Motor neuron (in vitro differentiated cells): ENCODE measurements at places on chromosomes 1 and 21. TPM values are rescaled to one million over a fixed set of nuclear protein-coding genes. Genes with fewer than 3 reads are reported as not detected.

DNA sequence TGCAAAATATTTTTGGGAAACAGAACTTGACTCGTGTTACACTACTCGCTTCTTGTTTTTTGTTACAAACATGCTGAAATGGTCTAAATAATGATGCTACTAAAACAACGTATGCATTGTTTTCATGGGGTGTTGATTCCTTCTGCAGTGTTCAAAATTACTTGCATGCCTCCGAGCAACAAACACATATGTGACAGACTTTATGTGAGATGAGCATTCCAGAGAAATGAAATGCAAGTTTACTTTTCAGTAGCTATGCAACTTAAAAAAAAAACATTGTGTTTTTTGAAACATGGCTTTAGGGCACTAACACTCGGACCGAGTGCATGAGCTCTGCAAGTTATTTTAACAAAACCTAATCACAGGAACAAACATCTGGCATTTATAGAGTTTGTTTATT lies 84.8 kb downstream of the CAMTA1 start:
- ATAC-seq, result no peak

DNA sequence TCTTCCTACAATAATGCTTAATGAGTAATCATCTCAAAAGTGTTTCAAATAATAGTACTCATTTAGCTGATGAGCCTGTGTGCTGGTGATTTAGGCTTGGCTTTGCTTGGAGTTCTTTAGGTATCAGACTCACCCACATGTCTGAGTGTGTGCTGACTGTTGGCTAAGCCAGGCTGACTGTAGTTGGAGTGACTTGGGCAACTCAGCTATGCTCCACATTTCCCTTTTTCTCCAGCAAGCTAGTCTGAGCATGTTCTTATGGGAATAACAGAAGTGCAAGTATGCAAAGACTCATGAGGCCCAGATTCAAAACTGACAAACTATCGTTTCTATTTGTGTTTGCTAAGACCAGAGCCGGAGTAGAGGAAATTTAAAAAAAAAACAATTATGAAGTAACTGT lies 99.0 kb upstream of the ADGRL4 start:
- ATAC-seq, result peak; percentile 69

- no peak for ATAC-seq
These were observed 11.4 kb downstream of the CLCA2 start for GRCh38 chr1:86435327-86435726.

DNA sequence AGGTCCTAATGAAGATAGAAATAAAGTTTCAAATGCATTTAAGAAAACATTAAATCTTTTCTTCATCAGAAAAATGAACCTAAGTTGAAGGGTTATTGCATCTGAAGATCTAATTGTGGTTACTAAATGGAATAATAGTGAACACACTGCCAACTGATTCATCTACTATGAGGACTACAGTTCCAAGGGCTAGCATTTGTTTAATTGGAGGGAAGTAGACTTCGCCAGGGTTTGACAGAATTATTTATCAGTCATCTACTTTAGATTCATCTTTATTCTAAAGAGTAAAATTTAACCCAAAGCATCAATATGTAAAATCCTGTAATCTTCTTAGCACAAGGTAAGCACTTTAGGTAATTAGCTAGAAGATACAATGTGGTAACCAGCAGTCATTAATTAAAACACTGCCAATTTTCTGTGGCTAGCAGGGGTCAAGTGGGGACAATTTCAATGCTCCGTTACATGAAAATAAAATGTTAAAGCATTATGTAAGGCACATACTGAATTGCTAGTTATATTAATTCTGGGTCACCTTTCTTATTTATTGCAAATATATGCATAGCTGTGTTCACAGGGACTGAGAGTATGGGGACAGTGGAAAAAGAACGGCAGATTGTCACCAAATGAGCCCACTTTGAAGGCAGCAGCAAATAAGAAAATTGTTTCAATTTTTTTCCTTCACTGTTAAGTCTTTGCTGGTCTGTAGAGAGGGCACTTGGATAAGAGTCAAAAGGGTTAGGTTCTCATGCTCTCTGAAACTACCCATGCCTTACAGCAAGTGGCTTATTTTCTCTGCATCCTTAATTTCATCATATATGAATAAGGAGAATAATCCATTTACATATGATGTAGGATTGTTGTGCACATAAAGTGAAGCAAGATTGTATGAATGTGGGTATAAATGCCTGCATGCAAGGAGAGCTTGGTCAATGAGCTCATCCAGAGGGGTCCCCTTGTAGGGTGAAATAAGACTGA lies 416.0 kb downstream of the PCP4 start:
- ATAC-seq, result peak; percentile 30

GRCh38 chr1:206713070-206713469 lies 28.4 kb downstream of the MAPKAPK2 start:
- no peak for ATAC-seq

- no peak for ATAC-seq
These were observed 45.0 kb upstream of the AIM2 start for GRCh38 chr1:159121526-159121925.

DNA sequence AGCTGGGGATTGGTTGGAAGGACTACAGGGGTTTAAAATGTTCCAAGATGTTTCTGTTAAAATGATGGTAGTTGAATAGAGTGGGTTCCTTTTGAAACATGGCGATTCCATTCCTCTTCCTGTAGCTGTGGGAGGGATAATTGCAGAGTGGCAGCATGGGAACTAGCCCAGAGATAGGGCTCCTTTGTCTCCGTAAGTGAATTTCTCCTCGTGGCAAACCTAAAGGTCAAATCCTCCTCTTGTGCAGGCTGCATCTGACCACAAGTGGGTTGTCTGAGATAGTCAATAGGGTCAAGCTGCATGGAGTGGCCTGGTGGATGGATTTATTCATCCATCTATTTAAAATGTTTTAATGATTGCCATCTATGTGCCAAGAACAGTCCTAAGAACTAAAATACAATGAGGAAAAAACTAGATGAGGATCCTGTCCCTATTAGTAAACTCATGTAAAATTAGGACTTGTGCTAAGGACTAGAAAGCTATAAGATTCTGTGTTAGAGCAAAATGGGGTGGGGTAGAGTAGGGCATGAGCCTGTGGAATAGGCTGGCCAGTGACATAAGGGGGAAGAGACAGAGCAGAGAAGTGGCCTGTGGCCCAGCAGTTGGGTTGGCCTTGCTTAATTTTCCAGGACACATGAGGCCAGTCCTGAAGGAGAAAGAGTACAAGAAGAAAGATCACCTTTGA lies 89.1 kb upstream of the IVNS1ABP start:
- no peak for ATAC-seq

DNA sequence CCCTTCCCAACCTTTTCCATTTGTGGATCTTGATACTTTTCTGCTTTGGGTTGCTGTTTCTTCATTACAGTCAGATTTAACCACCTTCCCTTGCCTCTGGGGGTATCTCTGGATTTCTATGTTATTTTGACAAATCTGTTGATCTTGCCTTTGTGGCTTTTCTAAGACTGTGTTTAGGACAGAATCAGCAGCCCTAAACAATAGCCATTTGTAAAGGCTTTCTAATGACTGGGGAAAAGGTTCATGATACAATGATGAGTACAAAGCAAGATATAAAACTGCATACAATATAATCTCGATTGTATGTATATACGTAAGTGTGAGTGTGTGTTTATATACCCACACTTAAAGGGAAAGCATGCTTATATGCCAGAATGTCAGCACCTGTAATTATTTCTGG lies 27.8 kb downstream of the FAM20B start:
- ATAC-seq, result no peak

- no peak for ATAC-seq
These were observed 226.6 kb downstream of the CAMTA1 start for GRCh38 chr1:7011826-7012225.

- no peak for ATAC-seq
These were observed 76.3 kb downstream of the RD3 start for GRCh38 chr1:211415700-211416099.

GRCh38 chr1:58062635-58063034 lies 483.9 kb downstream of the OMA1 start:
- ATAC-seq, result no peak

DNA sequence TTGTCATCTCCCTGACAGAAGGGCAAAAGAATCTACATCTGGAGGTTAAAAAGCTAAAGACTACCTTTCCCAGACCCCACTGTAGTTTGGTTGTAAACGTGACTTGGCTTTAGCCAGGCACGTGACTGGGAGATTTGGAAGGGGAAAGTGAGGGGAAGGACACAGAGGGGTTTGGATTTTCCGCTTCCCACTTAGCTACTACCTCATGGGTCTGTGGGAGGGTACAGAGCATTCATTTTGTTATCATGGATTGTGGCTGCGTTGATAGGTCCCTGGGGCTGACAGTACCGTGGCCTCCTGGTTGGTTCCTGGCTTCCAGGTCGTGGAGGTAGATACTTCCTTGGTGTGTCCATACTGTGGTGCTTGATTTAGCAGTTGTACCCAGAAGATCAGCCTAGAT lies 2.6 kb downstream of the CHD1L start:
- no peak for ATAC-seq

DNA sequence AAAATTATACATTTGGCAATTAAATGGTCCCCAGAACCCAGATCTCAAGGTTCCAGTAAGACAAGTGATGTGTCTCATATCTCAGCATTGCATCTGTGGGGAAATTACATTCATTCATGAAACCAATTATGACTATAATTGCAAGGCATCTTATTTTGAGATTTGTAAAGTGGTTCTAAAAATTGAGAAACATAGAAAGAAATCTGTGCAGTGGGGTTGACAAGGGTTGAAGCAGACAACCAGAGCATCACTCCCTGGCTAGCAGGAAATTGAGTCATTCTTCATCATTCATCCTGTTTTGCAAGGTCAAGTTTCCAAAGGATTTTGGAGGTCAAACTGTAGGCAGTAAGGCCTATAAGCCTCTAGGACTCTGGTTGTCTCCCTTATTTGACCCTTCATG lies 25.1 kb upstream of the MROH9 start:
- no peak for ATAC-seq

The LRRC71 gene
- 1.1 and 1.2 TPM in 2 replicates for total RNA-seq

The UBXN10 gene
- 0.13 and 0.89 TPM in 2 replicates for total RNA-seq
